ENCODE measurements at places on chromosomes 5 and 9.

DNA sequence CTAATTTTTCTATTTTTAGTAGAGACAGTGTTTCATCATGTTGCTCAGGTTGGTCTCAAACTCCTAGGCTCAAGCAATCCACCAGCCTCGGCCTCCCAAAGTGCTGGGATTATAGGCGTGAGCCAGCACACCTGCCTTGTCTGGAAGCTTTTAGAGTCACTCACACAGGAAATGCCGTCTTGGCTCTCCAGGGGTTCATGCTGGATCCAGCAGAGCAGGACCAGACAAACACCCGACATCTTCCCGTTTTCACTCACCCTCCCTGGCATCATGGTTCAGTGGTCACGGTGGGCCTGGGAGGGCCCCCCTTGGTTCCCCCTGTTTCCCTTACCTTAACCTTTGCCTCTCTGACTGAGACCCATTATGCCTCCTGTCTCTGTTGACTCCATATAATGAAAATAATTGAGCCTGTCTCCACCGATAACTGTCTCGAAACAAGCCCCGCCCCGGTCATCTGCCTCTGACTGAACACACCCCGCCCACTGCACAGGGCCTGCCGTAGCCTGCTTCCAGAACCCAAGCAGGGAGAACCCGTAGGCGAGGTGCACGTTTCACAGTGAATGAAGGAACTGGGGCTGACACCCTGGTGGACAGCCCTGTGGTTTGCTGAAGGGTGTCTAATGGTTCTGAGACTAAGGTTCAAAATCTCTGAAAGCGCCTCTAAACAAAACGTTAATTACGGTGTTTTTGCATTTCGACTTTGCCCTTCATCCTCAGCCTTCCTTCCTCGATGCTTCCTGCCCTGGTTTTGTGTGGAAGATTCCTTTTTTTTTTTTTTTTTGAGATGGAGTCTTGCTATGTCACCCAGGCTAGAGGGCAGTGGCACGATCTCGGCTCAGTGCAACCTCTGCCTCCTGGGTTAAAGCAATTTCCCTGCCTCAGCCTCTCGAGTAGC, 39.7 kb upstream of the SPRY4 start:
- DNase-seq, result no peak

DNA sequence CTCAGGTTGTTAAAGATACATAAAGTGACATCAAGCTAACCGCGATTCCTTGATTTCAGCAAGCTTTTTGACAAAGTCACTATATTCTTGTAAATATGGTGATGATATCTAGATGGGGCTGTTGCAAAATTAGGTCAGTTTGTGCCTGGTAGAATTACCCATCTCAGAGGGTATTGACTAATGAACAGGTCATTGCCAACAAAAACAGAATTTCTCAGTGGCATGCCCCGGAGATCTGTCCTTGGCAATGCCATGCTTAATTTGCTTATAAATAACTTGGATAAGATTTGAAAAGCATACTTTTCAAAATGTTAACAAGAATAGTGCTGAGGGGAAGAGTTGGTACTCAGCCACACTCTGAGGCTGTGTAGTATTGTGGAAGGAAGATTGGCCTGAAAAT, 783.3 kb upstream of the SEMA6A start:
- DNase-seq, result no peak

- DNase-seq, result no peak
Measured at GRCh38 chr5:84673785-84674184, 289.1 kb upstream of the EDIL3 start.

GRCh38 chr5:171521219-171521633, 101.8 kb downstream of the FGF18 start:
- no peak for DNase-seq

Measured in stimulated activated CD4-positive, alpha-beta T cell treated with anti-CD3 and anti-CD28 coated beads, Interleukin-1b, Interleukin-23, amount 100 ng/mL, for 1 hour (primary cell).